ENCODE measurements at places on chromosomes 16 and 17.

- DNase-seq = no peak
Measured at GRCh38 chr16:49786926-49787557, 68.9 kb downstream of the ZNF423 start.

DNA sequence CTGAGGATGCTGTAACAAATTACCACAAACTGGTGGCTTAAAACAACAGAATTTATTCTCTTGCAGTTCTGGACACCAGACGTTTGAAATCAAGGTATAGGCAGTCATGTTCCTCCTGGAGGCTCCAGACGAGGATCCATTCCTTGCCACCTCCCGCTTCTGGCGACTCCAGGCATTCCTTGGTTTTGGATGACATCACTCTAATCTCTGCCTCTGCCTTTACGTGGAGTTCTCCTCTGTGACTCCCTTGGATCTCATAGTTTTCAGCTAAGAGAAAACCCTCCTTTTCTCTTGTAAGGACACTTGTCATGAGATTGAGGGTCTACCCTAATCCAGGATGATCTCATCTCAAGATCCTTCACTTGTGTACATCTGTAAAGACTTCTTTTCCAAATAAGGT lies 31.4 kb upstream of the HS3ST3B1 start:
- no peak for DNase-seq

GRCh38 chr16:86483-86952 lies 8.5 kb downstream of the MPG start:
- no peak for DNase-seq

DNA sequence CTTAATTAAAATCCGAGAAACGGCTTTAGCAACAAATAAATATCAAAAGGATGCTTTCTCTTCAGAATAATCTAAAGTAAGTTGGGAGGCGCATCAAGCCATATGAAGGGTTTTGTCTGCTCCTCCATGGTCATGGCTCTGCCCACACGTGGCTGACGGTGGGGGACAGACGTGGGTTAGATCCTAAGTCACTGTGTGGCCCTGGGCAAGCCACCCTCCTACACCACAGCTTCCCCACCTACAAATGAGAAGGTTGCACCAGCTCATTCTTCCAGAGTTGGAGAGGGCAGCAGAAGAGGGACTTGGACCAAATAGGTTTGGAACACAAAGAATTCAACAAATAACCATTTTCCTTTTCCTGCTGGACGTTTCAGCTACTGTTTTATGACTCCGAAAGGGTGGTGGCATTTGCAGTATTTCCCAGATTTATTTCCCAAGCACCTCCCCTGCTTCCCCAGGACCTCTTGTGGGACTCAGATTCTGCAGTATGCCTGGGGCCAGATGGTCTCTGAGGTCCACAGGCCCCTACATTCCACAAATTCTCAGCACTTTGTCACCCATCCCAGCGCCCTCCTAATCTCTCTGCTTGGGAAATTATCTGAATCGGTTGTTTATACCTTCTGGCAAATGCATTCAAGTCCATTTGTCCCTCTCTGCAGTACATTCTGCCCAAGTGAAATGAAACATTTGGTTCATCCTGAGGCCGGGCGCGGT lies 17.8 kb downstream of the LRRC75A start:
- no peak for DNase-seq

DNA sequence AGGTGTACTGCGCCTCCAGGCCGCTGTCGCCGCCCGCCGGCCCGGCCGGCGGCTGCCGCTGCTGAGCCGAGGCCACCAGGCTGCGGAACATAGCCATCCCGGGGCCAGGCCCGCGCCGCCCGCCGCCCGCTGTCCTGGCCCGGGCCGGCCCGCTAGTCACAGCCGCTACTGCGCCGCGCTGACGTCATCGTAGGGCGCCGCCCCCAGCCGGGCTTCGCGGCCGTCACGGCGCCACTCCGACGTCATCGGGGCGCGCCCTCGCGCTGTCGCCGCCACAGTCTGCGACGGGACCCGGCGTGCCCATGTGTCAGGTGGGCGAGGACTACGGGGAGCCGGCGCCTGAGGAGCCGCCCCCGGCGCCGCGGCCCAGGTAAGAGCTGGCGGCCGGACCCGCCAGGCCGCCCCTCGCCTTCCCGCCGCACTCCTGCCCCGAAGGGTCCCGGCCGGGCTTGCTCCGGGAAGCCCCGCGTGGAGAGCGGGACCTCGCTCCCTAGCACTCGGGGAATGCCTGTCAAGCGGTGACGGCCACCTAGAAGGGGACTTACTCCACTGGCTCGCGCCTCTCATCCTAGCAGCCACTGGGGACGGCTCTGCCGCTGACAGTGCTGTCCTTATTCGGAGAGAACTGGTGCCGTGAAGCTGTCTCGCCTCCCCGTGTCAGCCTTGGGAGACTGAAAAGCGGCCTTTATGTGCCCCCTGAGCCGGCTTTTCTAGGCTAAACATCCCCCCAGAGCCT lies at the start of the genes CTU2 and RNF166:
Gene CTU2, plus strand, starts transcription at position 275 of the 736 bp plus-strand sequence. Its CDS starts 28 bp downstream, at position 303.
Gene RNF166, minus strand, starts transcription at position 180 of the 736 bp plus-strand sequence. Its CDS starts 83 bp downstream, at position 97.
- DNase-seq = peak; percentile 90

GRCh38 chr16:87309620-87310525 lies 7.3 kb downstream of the C16orf95 start:
- DNase-seq = no peak

- no peak for DNase-seq
Measured at GRCh38 chr17:3851461-3852100, 5.5 kb upstream of the NCBP3 start.

- no peak for DNase-seq
Measured at GRCh38 chr17:80755650-80756405, 211.2 kb downstream of the RPTOR start.

DNA sequence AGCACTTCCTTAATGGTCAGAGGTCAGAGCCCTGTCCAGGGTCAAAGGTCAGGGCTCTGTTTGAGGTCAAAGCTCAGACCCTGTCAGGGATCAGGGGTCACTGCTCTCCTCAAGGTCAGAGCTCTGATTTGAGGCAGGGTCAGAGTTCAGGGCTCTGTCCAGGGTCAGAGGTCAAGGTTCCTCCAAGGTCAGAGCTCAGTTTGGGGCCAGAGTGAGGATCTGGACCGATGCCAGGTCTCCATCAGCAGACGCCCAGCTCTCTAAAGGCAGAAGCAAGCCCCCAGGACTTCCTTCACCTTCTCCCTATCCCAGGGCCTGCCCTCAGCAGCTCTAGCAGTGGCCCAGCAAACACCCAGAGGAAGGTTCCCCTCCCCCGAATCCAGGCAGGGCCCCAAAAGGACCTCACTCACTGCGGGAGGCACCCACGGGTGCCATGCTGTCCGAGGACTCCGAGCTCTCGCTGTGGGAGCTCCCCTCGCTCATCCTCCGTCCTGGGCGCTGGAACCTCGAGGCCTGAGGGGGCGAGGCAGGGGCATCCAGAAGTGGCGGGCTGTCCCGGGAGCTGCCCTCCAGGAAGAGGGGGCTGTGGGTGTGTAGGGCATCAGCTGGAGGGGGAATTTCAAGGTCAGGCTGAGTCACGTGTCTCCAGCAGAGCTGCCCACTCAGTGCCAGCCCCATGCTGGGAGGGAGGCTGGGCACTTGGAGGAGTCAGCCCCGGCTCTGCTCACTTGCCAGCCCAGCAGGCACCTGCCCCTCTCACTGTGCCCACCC lies 26.7 kb downstream of the PIMREG start:
- no peak for DNase-seq

DNA sequence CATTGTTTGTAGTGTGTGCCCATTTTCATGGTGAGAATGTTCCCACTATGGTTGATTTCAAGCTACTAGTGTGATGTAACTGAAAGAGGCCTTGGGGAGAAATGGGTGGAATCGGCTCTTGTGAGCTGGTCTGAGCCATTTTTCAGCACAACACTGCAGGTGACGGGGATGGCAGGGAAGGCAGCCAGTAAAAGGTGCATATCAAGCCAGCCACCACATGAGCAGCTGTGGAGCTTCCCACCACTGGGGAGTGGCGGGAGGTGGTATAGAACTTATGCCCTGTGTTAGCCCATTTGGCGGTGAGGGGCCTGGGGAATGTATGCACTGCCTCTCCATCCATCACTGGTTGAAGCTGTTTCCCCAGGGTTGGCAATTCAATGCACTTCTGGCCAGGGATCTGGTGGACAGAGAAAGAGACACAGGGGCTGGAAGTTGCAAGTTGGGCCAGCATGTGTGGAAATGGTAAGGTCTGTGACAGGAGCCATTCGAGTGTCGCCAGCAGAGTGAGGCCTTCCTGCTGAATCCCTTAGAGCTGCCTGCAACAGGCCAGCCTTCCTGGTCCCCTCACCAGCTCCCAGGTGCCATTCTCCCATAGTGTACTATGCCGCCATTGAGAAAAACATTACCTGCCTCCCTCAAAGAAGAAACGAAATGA lies 31.7 kb upstream of the BRD7 start:
- DNase-seq = no peak

- no peak for DNase-seq
Measured at GRCh38 chr17:70552230-70552981, 383.1 kb downstream of the KCNJ2 start.

GRCh38 chr16:71564335-71564967 lies 12.4 kb downstream of the TAT start:
- DNase-seq = no peak

DNA sequence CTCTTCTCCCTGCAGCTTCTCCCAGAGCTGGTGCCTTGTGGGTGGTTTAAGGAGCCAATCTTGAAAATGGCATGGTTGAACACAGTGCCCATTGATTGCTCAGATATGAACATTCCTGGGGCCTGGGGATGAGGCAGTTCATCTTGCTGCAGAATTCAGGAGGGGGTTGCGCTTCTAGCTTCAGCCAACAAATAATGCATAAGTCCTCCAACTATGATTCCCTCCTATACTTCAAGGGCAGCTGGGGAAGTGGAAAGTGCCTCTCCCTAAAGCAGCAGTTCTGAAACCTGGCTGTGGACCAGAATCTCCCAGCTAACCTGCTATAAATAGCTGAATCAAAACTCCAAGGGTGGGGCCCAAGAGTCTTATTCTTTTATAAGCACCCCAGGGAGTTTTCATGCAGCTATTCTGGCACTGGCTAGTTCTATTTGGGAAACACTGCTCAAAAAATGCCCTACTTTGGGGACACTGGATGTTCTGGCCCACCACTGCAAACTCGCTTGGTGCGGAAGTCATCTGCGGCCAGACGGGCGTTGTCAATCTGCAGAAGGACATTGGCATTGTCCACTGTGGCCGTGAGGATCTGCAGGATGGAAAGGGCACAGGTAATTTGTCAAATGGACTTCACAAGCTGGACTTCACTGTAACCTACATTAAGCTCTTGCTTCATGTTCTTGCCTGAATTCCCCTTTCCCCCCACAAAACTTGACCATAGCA lies 130.3 kb downstream of the CCDC144A start:
- DNase-seq = no peak

DNA sequence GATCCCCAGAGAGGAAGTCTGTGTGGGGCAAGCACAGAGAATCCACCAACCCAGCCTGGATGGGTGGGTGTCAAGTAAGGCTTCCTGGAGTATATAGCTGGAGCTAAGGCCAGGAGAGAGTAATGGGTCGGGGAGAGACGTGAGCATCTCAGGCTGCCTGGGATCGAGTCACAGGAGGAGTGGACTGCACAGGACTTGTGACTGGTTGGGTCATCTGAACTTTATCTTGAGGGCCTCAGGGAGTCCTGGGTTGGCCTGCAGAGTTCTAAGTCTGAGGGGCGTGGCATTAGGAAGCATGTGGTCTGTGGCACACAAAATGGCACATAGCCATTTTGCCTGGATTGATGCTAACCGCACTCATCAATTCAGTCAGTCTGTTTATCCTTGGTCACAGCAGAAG lies 1.5 kb downstream of the PLA2G15 start:
- DNase-seq = no peak

- peak; percentile 48 for DNase-seq
Measured at GRCh38 chr17:45149669-45150664, 1.7 kb downstream of the HEXIM1 start.

DNA sequence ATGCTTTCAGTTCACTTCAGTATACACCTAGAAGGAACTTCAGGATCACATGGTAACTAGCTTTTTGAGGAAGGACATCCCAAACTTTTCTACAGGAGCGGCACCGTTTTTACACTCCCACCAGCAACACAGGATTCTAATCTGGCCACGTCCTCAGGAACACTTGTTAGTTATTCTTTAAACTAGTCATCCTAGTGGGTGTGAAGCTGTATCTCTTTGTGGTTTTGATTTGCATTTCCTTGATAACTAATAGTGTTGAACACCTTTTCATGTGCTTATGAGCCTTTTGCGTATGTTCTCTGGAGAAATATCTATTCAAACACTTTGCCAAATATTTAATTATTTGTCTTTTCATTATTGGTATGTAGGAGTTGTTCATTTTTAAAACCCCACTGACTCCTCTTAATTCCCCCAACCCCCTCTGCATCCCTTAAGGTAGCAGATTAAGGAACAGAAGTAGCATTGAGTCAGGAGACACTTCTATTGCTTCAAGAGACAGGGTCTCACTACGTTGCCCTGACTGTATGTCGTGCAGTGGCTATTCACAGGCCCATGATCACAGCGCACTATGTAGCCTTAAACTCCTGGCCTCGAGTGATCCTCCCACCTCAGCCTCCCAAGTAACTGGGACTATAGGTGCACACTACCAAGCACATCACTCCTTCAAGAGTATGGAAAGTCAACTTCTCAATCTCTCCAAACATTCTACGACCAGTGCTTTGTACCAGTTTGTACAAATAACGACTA lies 25.4 kb downstream of the YWHAE start:
- no peak for DNase-seq

GRCh38 chr16:75460446-75460845 lies 4.0 kb downstream of the TMEM170A start:
- DNase-seq = no peak

DNA sequence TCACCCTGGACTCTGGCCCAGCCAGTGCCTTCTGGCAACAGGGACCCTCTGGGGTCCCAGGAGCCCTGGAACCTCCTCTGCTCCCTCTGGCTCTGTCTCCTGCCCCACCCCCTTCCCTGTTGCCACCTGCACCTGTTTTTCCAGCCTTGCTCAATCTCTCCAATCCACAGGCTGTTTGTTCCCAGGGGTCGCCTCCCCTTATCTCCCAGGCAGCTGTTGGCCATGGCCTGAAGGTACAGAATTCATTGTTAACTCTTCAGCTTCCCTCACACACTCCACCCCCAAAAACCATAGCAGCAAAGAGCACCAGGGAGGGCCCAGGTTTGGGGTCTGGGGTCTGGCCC lies 39.3 kb upstream of the TOB1 start:
- no peak for DNase-seq

DNA sequence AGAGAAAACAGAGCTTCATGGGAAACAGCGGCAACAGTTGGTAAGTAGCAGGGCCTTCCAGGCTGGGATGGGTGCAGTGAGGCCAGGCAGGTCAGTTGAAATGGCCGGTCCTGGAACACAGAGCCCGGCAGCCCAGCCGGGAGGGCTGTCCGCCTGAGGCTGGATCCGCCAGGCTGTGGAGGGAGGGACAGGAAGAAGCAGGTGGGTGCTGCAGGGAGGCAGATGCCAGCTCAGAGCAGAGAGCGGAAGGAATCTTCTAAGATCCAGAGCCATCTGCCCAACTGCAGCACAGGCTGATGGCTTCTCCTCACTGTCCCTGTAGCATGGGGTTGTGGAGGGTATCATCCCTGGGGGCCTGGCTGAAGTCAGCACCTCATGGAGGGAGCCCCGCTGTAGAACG lies 599 bp downstream of the RNF112 start:
- no peak for DNase-seq

GRCh38 chr16:49101997-49102396 lies 179.6 kb downstream of the CBLN1 start:
- DNase-seq = no peak

DNA sequence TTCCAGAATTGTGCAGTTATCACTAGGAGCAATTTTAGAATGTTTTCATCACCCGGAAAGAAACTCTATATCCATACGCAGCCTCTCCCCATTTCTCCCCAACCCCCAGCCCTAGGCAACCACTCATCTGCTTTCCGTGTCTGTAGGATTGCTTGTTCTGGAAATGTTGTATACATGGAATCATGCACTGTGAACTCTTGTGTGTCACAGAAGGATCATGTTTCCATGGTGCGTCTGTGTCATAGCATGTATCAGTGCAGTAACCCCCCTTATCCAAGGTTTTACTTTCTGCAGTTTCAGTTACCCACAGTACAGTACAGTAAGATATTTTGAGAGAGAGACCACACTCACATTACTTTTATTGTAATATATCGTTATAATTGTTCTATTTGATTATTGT lies 299.4 kb downstream of the CPPED1 start:
- DNase-seq = no peak

Measured in CD4-positive, alpha-beta T cell treated with Interleukin-1 beta for 1 hour (primary cell).